ENCODE measurements at places on chromosomes 5 and 9.

GRCh38 chr5:173671121-173671949 is 54.9 kb upstream of the BOD1 start:
- DNase-seq = no peak

GRCh38 chr5:83494666-83495065 is 23.1 kb downstream of the VCAN start:
- DNase-seq = no peak

GRCh38 chr9:105510024-105510423 is 47.9 kb upstream of the FKTN start:
- DNase-seq = peak; percentile 65

DNA sequence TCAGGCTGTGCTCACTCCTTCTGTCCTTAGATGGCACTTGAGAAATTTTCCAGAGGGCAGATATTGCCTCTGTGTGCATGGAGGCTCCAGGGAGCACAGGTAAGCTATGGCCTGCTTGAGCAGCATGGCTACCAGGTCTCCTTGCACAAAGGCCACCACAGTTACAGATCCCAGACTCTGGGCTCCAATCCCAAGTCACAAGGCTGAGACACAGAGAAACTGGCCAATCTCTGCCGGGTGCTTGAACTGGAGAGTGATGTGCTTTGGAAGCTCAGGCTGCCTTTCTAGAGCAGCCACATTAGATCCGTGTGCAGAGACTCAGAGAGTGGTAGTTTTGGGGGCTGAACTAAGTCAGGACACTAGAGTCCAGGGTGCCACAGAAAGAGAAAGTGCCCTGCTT is 145.7 kb downstream of the SEMA6A start:
- DNase-seq = no peak

GRCh38 chr5:133846478-133847226 is 121.8 kb downstream of the C5orf15 start:
- no peak for DNase-seq

GRCh38 chr5:1050423-1051365 is 42.1 kb downstream of the NKD2 start:
- DNase-seq = no peak

- no peak for DNase-seq
These were observed 2.3 kb downstream of the POMT1 start for GRCh38 chr9:131505012-131505411.

GRCh38 chr5:114255260-114255659 is 106.6 kb upstream of the KCNN2 start:
- DNase-seq = no peak

- no peak for DNase-seq
These were observed 5.9 kb downstream of the MACIR start for GRCh38 chr5:103264508-103264907.

DNA sequence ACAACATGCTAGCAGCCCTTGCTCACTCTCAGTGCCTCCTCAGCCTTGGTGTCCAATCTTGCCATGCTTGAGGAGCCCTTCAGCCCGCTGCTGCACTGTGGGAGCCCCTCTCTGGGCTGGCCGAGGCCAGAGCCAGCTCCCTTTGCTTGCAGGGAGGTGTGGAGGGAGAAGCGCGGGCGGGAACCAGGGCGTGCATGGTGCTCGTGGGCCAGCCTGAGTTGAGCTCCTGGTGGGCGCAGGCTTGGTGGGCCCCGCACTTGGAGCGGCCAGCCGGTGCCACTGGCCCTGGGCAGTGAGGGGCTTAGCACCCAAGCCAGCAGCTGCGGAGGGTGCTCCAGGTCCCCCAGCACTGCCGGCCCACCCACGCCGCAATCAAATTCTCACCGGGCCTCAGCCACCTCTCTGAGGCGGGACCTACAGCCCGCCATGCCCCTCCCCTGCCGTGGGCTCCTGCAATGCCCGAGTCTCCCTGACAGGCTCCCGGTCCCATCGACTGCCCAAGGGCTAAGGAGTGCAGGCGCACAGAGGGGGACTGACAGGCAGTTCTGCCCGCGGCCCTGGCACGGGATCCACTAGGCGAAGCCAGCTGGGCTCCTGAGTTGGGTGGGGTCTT is 333.5 kb downstream of the KCNN2 start:
- no peak for DNase-seq

DNA sequence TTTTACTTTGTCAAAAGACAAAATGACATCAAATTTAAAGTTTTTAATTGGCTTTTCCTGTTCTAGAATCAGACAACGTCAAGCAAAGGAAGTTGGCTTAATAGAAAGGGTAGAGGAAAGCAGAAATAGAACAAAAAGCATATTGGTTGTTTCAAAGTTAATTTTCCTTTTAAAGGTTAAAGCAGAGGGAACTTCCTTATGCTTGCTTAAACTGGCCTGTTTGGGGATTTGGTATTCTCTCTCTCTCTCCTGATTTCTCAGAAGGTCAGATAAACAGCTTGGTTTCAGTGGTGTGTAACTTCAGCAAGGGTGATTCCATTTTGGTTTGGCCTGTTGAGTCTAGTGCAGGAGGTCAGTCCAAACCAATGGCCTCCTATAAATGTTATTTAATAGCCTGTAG is 127.1 kb downstream of the SMARCA2 start:
- DNase-seq = no peak

GRCh38 chr9:69871118-69871834 is 50.7 kb downstream of the CFAP95 start:
- peak; percentile 72 for DNase-seq

DNA sequence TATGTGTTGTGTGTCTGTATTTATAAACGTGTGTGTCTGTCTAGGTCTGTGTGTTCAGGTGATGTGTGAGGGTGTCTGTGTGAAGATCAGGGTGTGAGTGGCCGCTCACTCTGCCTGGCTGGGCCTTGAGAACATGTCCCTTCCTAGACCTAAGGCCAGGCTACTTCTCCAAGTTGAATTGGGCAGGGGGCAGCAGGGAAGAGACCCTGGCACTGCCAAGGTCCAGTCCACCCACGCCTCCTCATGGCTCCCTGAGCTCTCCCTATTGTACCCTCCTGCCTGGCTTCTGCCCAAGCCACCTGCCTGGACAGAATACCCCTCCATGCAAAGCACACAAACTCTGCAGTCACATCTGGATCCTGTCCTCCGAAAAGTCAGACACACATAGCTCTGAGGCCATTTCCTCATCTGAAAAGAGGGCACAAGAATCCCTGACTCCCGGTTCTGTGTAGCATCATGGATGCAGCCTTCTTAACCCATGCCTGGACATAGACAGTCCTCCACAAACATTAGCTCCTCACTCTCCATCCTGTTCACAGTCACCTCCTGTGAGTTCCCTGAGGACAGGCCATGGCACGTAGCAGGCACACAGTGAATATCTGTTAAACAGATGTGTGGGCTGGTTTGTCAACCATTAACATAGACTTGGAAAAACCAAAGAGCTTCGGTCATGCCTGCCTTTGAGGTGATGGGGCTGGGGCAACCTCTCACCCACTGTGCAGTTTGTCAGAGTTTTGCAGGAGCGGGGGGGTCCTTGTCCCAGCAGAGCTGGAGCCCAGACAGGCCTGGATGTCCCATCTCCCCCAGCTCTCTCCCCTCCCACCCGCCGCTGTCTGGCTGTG is 167.8 kb upstream of the MVB12B start:
- no peak for DNase-seq

DNA sequence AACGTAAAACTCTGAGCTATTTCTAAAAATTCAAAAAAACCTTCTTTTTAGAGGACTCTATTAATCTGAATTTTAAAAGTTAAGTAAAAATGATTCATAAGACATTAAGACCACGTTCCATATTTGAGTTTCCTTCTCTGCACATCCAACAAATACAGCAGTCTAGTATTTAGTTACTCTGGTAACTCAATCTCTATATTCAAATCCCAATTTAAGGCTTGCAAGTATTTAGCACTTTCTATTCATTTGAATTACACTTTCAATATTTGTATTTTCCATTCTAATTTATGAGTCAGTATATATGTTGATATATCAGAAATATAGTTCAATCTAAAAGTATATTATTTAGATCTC is 17.7 kb downstream of the RFX3 start:
- no peak for DNase-seq

GRCh38 chr5:9356351-9356825 is 189.5 kb downstream of the SEMA5A start:
- no peak for DNase-seq

DNA sequence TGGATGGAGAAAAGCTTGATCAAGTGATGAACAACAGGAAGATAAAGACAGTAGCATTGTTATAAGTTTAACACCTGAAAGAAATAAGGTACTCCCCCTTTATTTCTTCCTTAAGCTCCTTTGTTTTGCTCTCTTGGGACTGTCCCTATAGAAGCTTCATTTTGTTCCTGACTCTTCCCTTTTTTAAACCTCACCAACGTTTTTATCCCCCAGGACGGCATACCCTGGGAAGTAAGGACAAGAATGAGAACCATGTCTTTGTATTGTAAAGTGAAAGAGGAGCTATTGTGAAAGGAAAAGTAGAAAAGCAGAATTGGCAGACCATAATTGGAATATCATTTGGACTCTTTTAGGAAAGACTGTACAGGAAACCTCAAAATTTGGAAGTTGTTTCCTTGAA is 1368.6 kb upstream of the C9orf72 start:
- no peak for DNase-seq

GRCh38 chr5:145976431-145977155 is 40.2 kb downstream of the SH3RF2 start:
- peak; percentile 67 for DNase-seq

- peak; percentile 72 for DNase-seq
These were observed 114.9 kb upstream of the NFIB start for GRCh38 chr9:14428781-14429230.

GRCh38 chr5:6822556-6823343 is 109.5 kb downstream of the TENT4A start:
- DNase-seq = no peak

GRCh38 chr5:132744659-132745058 is 2.6 kb upstream of the CCNI2 start:
- no peak for DNase-seq

GRCh38 chr9:131875828-131876485 is 136.1 kb upstream of the RAPGEF1 start:
- peak; percentile 49 for DNase-seq

- peak; percentile 15 for DNase-seq
These were observed 42.1 kb downstream of the SEC61B start for GRCh38 chr9:99264070-99264680.

- peak; percentile 63 for DNase-seq
These were observed 79.2 kb upstream of the HSPA9 start for GRCh38 chr5:138654281-138654867.

- no peak for DNase-seq
These were observed 11.1 kb downstream of the SH2D3C start for GRCh38 chr9:127767410-127767809.

DNA sequence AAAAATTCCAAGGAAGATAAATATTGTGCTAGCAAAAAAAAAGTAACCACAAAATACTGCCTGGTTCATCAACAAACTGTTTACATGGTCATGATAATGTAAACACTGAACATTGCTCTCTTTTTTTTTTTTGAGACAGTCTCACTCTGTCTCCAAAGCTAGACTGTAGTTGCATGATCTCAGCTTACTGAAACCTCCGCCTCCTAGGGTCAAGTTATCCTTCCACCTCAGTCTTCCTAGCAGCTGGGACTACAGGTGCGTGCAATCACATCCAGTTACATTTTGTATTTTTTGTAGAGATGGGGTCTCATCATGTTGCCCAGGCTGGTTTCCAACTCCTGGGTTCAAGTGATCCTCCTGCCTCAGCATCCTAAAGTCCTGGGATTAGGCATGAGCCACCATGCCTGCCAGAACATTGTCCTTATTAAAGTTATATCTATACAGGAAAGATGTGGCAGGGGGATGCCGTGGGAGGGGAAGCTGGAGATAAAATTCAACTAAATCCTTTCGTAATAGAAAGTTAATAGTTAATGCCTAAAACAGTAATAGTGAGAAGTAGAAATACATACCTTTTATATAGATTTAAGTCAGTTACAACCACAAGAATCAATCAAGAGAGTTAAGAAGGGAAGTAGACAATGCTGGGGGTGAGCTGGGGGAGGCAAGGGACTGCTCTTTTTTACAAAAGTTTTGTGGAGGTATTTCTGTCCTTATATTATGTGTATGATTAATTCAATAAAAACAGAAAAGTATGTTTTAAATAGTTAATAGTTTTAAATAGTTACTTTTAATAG is 52.3 kb downstream of the RGMB start:
- DNase-seq = no peak

DNA sequence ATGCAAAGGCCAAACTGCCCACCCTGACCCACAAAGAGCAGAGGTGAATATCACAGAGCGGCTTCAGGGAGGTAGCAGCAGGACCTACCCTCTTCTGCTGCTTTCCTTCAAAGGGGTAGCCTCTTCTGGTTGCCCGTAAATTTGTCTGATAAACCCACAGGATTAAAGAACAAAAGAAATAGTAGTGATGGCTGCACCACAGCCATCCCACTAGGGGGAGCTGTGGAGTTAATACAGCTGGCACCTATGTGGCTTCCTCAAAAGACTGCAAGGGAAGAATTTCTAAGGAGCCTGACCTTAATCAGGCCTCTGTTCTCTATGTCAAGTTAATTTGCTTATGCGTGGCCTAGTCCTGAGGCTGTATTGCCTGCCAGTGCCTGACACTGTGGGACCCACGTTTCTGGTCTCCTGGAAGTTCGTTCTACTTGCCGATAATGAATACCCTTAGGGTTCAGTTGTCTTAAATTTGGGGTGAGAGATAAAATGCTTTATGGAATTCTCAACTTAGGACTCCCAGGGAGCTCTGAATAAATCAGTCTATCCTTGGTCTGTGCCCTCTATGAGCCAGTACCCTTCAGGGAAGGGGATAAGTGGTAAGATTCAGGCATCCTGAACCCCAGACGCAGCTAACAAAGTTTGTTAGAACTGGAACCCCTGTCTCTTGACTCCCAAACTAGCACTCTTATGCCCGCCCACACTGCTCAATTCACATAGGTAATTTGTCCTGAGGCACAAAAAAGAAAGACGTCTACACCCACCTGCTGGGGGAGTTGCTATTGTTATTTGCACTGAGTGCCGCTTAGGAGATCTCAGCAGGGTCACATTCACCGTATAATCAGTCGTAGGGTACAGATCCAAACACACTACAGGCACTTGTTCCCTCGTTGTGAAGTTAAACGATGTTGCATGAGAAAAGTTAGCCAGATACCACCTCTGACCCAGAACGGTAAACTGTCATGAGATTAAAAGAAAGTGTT is 77.1 kb downstream of the SUSD1 start:
- DNase-seq = peak; percentile 72

- no peak for DNase-seq
These were observed 72.8 kb downstream of the APBA1 start for GRCh38 chr9:69599232-69599971.

DNA sequence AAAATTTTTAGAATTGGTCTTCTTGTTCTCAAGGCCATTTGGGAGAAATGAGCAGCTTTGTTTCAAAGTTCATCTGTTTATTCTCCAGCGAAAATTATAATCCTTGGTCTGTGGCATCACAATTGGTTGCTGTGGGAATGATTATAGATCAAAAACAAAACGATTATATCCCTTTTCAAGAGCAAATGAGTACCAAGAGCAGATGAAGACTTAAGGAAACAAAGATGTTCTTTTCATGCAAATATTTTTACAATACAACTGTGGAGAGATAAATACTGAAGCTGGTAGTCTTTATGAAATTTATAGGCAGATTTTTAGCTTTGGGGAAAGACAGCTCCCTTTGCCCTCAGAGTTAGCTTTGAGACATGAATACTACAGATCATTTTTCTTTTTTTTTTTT is 620.8 kb upstream of the DMAC1 start:
- DNase-seq = no peak

All from fibroblast of skin of back (primary cell).